ENCODE measurements at places on chromosomes 5 and 9. TPM values are rescaled to one million over a fixed set of nuclear protein-coding genes. Genes with fewer than 3 reads are reported as not detected.

DNA sequence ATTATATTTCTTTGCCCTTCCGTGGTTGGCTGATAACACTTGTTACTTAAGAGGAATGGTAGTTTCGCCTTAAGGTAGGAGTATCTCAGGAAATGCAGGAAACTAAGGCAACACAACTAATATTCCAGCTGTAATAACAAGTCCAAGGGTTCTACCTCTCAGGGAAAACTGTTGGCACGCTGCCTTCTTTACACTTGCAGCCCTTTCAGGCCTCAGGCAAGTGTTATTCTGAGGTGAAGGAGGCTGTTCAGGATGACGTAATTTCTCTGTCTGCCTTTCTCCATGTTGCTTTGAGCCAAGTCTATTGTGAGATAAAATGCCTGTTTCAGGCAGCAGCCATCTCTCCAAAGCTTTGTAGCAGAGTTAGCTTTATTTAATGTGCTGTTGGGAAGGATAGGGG lies 38.0 kb downstream of the VCAN start:
- H3K36me3 ChIP-seq: peaks cover 5% of the 10 kb centered on the region
- H3K27me3 ChIP-seq: no peaks in the 10 kb centered on the region
- H3K4me3 ChIP-seq: peak overlapping the region; percentile 26
- peak overlapping the region; percentile 63 for H3K27ac ChIP-seq
- peaks cover 47% of the 10 kb centered on the region for H3K4me1 ChIP-seq
- DNase-seq: no peak

GRCh38 chr5:38370358-38371100 lies 112.2 kb downstream of the EGFLAM start:
- H3K4me3 ChIP-seq: no peak overlapping the region
- H3K4me1 ChIP-seq: no peaks in the 10 kb centered on the region
- no peaks in the 10 kb centered on the region for H3K36me3 ChIP-seq
- no peak for DNase-seq
- H3K27me3 ChIP-seq: no peaks in the 10 kb centered on the region

- no peaks in the 10 kb centered on the region for H3K4me1 ChIP-seq
- H3K27ac ChIP-seq: no peak overlapping the region
- DNase-seq: no peak
- H3K4me3 ChIP-seq: no peak overlapping the region
These were observed 72.1 kb upstream of the GALNT10 start for GRCh38 chr5:154118385-154118784.

GRCh38 chr5:165913059-165913458 lies 2378.4 kb upstream of the WWC1 start:
- H3K4me3 ChIP-seq: no peak overlapping the region
- no peaks in the 10 kb centered on the region for H3K36me3 ChIP-seq
- no peak for DNase-seq
- H3K4me1 ChIP-seq: no peaks in the 10 kb centered on the region

DNA sequence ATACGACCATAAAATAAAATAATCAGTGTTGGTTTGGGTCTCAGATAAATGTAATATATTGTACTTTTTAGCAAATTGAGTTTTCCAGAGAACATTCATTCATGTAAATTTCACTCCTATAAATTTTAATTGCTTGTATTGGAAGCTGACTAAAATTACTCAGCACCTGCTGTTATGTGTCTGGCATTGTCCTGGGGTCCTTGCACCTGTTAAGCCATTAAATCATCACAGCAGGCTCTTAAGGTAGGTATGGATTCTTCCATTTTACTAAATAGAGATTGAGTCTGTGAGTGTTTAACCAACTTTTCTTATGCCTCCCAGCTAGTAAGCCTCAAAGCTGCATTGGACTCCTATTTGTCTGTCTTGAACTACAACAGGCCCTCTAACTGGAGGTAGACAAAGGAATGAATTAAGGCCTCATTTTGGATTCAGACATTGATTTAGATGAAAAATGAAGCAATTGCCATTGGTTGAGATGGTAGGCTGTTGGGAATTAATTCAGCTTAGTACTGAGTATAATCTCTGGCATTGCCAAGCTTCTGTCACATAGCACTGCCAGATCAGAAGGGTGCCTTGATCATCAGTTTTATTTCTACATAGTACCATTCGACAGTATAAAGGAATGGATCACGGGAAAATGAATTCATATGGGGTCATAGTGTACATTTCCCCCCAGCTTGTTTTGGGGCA lies 78.9 kb downstream of the PARP8 start:
- no peaks in the 10 kb centered on the region for H3K36me3 ChIP-seq
- no peaks in the 10 kb centered on the region for H3K27me3 ChIP-seq
- H3K27ac ChIP-seq: no peak overlapping the region

GRCh38 chr5:86765778-86766502 lies 148.2 kb downstream of the COX7C start:
- no peak overlapping the region for H3K27ac ChIP-seq
- no peak for DNase-seq
- no peaks in the 10 kb centered on the region for H3K4me1 ChIP-seq
- no peaks in the 10 kb centered on the region for H3K36me3 ChIP-seq
- no peak overlapping the region for H3K4me3 ChIP-seq
- no peaks in the 10 kb centered on the region for H3K27me3 ChIP-seq

DNA sequence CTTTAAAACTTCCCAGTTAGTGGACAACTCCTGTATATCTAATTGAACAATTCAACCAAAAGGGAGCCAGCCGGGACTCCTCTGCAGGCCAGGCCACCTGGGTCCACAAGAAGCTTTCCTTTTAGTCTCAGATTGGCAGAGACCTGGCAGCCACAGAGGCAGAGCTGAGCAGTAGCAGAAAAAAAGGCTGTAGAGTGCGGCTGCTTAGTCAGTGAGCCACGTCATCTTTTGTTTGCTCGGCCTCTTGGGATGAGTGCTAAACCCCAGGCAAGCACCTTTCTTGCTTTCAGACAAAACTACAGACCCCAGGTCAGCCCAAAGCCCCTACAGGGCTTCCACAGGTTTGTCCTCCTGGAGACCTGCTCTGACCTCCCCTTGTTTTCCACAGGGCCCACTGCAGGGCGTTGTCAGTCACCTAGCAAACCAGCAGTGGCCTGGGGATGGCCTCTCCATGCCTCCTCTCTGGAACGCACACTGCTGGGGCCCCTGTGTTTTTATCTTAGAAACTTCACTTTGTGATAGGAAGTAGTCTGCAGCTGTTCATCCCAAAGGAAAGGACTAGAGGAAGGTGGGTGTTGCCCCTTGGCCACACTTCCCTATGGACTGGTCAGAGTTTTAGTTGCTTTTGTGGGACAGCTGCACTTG lies 49.9 kb downstream of the SHB start:
- H3K4me3 ChIP-seq: no peak overlapping the region
- H3K36me3 ChIP-seq: peaks cover 6% of the 10 kb centered on the region
- no peaks in the 10 kb centered on the region for H3K27me3 ChIP-seq
- H3K27ac ChIP-seq: peak overlapping the region; percentile 54

GRCh38 chr9:111986035-111986556 lies 89.5 kb downstream of the UGCG start:
- DNase-seq: no peak
- H3K4me3 ChIP-seq: no peak overlapping the region
- no peaks in the 10 kb centered on the region for H3K36me3 ChIP-seq
- no peak overlapping the region for H3K27ac ChIP-seq
- H3K27me3 ChIP-seq: no peaks in the 10 kb centered on the region

- no peak overlapping the region for H3K4me3 ChIP-seq
- no peaks in the 10 kb centered on the region for H3K27me3 ChIP-seq
- DNase-seq: no peak
- no peaks in the 10 kb centered on the region for H3K4me1 ChIP-seq
- no peaks in the 10 kb centered on the region for H3K36me3 ChIP-seq
- H3K27ac ChIP-seq: no peak overlapping the region
These were observed 41.2 kb downstream of the NSG2 start for GRCh38 chr5:174086751-174087150.

GRCh38 chr5:176846335-176847140 lies 36.2 kb downstream of the UNC5A start:
- H3K4me1 ChIP-seq: no peaks in the 10 kb centered on the region
- no peak overlapping the region for H3K4me3 ChIP-seq
- no peaks in the 10 kb centered on the region for H3K27me3 ChIP-seq
- no peaks in the 10 kb centered on the region for H3K36me3 ChIP-seq
- no peak overlapping the region for H3K27ac ChIP-seq
- no peak for DNase-seq

GRCh38 chr9:76891874-76892273 lies 14.0 kb downstream of the PRUNE2 start:
- H3K27me3 ChIP-seq: no peaks in the 10 kb centered on the region
- no peak overlapping the region for H3K4me3 ChIP-seq
- no peak for DNase-seq
- H3K27ac ChIP-seq: peak overlapping the region; percentile 88
- peaks cover 4% of the 10 kb centered on the region for H3K36me3 ChIP-seq
- peaks cover 68% of the 10 kb centered on the region for H3K4me1 ChIP-seq

DNA sequence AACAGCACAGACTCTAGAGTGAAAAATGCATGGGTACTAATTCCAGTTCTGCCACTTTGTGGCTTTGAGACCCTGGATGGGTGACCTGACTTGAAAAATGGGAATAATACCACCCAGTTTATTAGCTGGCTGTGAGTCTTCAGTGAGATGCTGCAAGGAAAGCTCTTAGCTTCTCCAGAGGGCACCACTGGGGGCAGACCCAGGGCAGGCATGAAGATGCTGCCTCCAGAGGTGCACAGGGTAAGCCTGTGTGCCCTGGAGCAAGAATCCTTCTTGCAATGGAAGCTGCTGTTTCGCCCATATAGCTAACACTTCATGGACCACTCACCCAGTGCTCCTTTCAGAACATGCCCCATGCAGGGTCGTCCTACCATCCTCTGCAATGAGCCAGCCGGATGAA lies 75.7 kb downstream of the C5orf15 start:
- H3K4me3 ChIP-seq: no peak overlapping the region
- no peaks in the 10 kb centered on the region for H3K4me1 ChIP-seq
- H3K36me3 ChIP-seq: no peaks in the 10 kb centered on the region
- no peaks in the 10 kb centered on the region for H3K27me3 ChIP-seq

DNA sequence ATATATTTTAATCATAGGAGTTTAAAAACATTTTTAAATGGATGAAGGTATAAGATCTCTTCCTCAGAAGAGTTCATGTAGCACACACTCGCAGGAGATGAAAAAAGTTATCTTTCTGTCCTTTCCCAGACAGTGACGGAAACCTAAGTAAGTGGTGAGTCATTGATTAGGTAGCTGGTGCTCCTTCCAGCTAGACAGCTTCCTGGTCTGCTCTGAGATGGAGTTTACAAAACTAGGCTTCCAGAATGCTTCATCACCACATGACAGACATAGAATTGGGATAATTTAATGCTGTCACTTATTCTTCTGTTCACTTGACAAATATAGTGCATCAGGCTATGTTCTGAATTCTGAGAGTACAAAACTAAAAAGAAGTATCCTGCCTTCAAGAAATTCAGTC lies 2393.0 kb upstream of the C9orf72 start:
- no peaks in the 10 kb centered on the region for H3K27me3 ChIP-seq
- no peaks in the 10 kb centered on the region for H3K4me1 ChIP-seq
- H3K4me3 ChIP-seq: no peak overlapping the region
- H3K36me3 ChIP-seq: no peaks in the 10 kb centered on the region

- no peaks in the 10 kb centered on the region for H3K27me3 ChIP-seq
- peaks cover 11% of the 10 kb centered on the region for H3K4me1 ChIP-seq
- no peaks in the 10 kb centered on the region for H3K36me3 ChIP-seq
- no peak for DNase-seq
- H3K27ac ChIP-seq: no peak overlapping the region
- no peak overlapping the region for H3K4me3 ChIP-seq
These were observed 83.7 kb upstream of the SLC12A2 start for GRCh38 chr5:127999909-128000308.

GRCh38 chr9:110112792-110113191 lies 95.2 kb downstream of the C9orf152 start:
- H3K36me3 ChIP-seq: no peaks in the 10 kb centered on the region
- no peaks in the 10 kb centered on the region for H3K27me3 ChIP-seq
- H3K27ac ChIP-seq: no peak overlapping the region

GRCh38 chr9:38278457-38278856 lies 114.0 kb upstream of the ALDH1B1 start:
- peaks cover 8% of the 10 kb centered on the region for H3K4me1 ChIP-seq
- H3K4me3 ChIP-seq: no peak overlapping the region
- H3K27me3 ChIP-seq: no peaks in the 10 kb centered on the region
- no peaks in the 10 kb centered on the region for H3K36me3 ChIP-seq
- no peak for DNase-seq

DNA sequence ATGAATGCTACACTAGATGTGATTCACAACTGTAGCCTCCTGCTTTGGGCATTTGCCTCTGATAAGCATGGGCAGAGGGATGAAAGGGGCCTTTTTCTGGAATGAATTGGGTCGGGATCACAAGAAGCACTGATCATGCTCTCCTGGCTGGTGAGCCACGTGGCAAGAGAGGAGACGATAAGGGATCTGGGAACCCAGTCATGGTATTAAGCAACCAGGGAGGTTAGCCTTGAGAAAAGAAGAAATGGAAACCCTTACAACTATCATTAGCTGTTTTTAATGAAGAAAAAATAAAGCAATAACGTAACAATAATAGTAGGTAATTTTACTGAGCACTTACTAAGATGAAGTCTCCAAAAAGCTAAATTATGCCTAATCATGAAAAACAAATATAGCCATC lies 50.0 kb upstream of the RAI14 start:
- DNase-seq: no peak
- no peaks in the 10 kb centered on the region for H3K36me3 ChIP-seq
- no peaks in the 10 kb centered on the region for H3K27me3 ChIP-seq

- H3K27ac ChIP-seq: no peak overlapping the region
- no peak for DNase-seq
- no peak overlapping the region for H3K4me3 ChIP-seq
- H3K36me3 ChIP-seq: no peaks in the 10 kb centered on the region
- H3K27me3 ChIP-seq: no peaks in the 10 kb centered on the region
- H3K4me1 ChIP-seq: peaks cover 10% of the 10 kb centered on the region
These were observed 575.3 kb downstream of the RAB3C start for GRCh38 chr5:59158165-59158564.

DNA sequence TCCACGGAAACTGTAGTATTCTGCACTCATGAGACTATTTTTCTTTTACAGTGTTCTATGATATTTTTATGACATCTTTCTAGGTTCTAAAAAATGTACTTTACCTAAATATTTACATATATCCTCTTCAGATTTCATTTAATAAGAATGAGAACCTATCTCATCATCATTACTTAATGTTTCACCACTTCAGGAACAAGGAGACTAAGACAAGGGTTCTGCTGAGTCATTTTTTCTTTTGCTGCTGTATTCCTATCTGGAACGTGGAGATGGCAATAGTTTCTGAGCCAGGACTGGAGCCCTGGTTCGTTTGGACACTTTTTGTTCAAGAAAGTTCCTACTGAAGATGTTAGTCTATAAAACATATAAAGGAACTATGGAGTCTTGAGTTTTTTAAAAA lies 258.2 kb upstream of the MAP3K1 start:
- H3K27me3 ChIP-seq: no peaks in the 10 kb centered on the region
- no peak for DNase-seq
- no peak overlapping the region for H3K27ac ChIP-seq
- H3K4me1 ChIP-seq: peaks cover 8% of the 10 kb centered on the region
- H3K4me3 ChIP-seq: no peak overlapping the region
- H3K36me3 ChIP-seq: no peaks in the 10 kb centered on the region

- H3K27ac ChIP-seq: no peak overlapping the region
- H3K27me3 ChIP-seq: no peaks in the 10 kb centered on the region
- no peak overlapping the region for H3K4me3 ChIP-seq
- no peak for DNase-seq
These were observed 391.8 kb downstream of the ARHGEF28 start for GRCh38 chr5:74017786-74018211.

- H3K4me1 ChIP-seq: peaks cover 25% of the 10 kb centered on the region
- no peak overlapping the region for H3K27ac ChIP-seq
- no peak for DNase-seq
- no peaks in the 10 kb centered on the region for H3K36me3 ChIP-seq
These were observed 2.8 kb upstream of the GADD45G start for GRCh38 chr9:89601856-89602562.

NMUR2 gene
- total RNA-seq: not detected

MARCOL gene
- not detected for total RNA-seq

CNTFR gene
- 8.7 TPM for total RNA-seq

IFNA13 gene
- not detected for total RNA-seq

PTGDS gene
- 66.1 TPM for total RNA-seq

All from thoracic aorta (tissue), 2 donors.